T-helper 2 cell treated with Interferon-gamma antibody and Interleukin-4, amounts not matched to agents 5 μg/mL and 100 μg/mL, for 36 hours (primary cell): ENCODE measurements at places on chromosomes 1 and 21.

DNA sequence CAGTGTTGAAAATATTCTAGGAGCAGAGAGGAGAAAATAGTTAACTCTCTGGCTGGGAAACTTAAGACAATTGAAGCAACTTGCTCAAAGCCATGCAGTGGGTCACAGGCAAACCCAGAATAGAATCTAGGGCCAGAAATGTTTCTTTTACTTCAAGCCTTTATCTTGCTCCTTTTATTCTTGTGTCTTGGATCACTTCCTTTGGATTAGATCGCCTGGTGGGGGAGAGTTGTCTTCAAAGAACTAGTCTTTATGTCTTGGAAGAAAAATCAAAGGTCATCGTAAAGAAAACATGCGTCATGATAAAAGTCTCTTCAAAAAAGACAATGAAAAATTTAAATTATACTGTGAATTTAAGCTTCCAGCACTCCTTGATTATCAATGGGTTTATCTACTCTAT, 493.6 kb upstream of the USP24 start:
- DNase-seq, result no peak

DNA sequence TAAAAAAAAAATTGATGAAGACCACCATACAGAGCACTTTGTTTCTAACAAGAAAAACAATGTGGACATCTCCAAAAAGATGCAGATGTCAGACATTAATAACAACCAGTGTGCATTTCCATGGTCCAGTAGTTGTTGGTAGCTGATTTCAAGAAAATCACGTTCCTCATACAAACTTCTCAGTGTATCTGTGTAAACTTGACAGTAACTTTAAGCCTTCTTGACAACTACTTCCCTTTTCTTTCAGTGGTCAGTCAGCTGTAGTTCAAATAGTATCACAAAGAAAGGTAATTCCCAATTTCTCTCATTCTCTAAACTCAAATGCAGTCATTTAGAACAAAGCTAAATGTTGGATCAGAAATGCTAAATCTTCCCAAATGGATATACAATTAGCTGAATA, 879.9 kb downstream of the AMY1C start:
- no peak for DNase-seq

- DNase-seq, result no peak
Observed at GRCh38 chr21:41250519-41250918, 66.1 kb upstream of the FAM3B start.

DNA sequence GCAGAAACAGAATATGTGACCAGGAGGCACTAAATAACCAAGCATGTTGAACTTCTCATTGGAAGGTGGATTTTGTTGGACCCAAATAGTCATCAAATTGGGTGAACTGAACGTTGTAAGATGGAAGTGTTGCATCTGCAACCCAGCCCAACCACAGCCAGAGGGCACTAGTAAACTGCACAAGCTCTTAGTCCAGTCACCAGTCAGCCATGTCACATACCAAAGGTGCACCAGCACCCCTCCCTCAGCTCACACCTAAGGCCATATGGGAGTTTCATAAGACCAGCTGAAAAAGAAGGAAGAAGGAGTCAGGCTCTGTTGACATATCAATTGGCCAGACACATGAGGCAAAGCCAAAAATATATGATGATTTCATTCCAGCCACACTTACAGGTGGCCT, 481.7 kb upstream of the NR5A2 start:
- DNase-seq, result no peak

- DNase-seq, result no peak
Observed at GRCh38 chr21:42395302-42395701, 550 bp downstream of the TMPRSS3 start.

GRCh38 chr1:99599678-99600175, 46.2 kb upstream of the PALMD start:
- no peak for DNase-seq

DNA sequence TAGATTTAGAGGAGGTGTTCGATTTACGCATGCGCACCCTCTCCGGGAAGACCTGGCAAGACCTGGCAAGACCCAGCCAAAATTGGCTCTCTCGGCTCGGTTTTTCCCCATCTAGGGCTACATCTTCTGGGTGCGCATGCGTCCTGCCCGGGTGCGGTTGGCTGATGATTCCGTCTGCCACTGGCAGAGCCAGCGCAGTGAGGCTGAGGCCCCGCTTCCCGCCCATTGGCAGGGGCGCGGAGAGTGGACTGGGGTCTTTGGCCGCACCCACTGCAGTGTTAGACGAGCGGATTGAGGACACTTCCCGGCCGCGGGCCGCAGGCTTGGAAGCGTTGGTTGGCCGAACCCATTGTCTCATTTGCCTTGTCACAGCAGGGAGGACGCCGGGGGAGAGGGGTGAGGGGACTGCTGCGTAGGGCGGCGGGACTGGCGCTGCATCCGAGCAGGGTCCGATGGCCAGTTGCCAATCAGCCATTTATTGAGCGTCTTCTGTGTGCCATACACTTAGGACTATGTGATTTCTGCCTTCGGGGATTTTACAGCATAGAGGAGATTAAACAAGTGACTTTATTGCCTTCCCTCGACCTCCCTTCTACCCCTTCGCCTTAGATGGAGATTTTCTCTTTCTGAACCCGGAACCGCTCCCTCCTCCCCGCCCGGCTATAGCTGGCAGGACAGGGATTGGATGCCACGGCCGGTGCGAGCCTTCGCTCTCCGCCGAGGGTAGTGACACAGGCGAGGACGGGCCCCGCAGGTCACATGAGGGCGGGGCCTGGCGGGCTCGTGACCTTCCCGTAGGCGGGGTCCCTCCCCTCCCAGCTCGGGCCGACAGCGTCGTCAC, 43.7 kb downstream of the MEF2D start:
- DNase-seq, result peak; percentile 98

DNA sequence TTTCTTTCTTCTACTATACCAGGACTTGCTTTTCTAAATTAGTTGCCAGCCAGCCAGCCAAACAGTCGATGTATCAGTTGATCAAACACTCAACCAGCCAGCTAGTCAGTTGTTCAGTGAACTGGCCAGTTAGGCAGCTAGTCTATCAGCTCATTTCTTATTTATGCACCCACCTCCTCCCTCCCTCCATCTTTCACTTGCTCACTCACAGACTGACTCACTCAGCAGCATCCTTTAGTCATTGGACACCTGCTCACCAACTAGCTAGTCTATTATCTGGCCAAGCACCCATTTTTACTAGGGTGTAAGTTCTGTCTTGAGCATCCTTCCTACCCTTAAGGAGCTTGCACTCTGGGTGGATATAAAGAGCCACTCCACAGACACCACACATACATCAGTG, 5.9 kb upstream of the SPRR4 start:
- DNase-seq, result no peak

GRCh38 chr1:23343221-23344110, 618 bp downstream of the HNRNPR start:
- peak; percentile 75 for DNase-seq

- no peak for DNase-seq
Observed at GRCh38 chr1:39297551-39297950, 93.1 kb downstream of the MACF1 start.

DNA sequence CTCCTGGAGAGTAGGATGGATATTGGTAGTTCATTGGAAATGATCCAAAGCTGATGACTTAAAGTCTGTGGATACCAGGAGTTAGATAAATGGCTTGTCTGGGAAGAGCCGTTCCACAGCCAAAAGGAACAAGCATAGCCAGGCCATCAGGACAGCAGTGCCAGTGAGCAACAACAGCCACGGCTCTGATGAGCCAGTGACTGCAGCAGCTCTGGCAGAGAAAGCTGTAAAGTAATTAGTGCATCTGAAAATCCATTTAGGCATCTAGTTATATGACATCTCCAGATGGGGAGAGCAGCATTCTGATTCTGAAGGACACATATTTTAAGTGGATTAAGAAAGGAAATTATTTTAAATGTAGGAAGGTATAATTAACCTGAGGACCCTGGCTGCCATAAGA, 256.2 kb upstream of the PLXNA2 start:
- DNase-seq, result no peak
